Smooth muscle cell of the brain vasculature (primary cell): ENCODE measurements at places on chromosomes 5 and 9.

GRCh38 chr9:115690786-115691496 is 462.6 kb upstream of the PAPPA start:
- DNase-seq = no peak

- DNase-seq = no peak
Measured at GRCh38 chr5:30693326-30693725, 500.2 kb upstream of the CDH6 start.

- DNase-seq = no peak
Measured at GRCh38 chr9:114774524-114774923, 31.3 kb downstream of the TNFSF15 start.

DNA sequence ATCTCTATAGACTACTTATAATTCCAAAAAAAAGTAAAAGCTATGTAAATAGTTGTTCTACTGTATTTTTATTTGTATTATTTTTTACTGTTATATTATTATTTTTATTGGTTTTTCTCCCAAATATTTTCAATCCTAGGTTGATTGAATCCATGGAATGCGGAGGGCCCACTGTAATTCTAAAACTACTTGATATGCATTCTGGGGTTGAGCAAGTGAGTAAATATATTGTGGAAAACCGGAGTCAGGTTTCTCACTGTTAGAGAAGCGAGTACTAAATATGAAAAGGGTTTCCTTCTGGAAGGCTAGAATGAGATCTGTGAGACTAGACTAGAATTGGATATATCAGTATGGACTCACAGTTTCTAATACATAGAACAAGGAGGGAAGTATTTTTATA is 66.5 kb downstream of the FBXW11 start:
- DNase-seq = no peak

DNA sequence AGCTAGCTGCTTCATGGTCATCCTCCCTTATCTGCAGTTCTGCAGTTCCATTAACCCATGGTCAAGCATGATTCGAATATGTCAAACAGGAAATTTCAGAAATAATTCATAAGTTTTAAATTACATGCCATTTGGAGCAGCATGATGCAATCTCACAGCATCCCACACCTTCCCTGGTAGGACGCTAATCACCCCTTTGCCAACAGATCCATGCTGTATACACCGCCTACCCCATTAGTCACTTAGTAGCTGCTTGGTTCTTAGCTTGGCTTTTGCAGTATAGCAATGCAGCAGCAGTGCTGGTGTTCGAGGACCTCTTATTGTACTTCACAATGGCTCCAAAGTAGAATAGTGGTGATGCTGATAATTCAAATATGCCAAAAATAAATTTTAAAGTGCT is 739.7 kb upstream of the CDH9 start:
- no peak for DNase-seq

DNA sequence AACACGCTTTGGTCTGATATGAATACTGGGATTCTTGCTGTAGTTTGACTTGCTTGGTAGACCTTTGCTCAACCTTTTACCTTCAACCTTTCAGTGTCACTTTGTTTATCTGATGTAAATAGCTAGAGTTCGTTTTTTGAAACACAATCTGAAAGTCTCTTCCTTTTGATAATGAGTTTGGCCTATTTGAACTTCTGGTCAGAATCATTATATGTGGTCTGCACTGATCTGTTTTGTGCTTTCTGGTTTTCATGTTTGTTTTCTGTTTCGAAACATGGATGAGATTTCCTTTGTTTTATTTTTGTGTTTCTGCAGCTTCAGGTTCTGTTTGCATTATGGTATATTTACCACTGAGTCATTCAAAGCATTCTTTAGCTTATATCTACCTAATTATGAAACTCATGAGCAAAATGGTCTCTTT is 217.5 kb downstream of the GABBR2 start:
- no peak for DNase-seq

GRCh38 chr9:35659340-35659739 is 1.2 kb downstream of the CCDC107 start:
- DNase-seq = no peak

DNA sequence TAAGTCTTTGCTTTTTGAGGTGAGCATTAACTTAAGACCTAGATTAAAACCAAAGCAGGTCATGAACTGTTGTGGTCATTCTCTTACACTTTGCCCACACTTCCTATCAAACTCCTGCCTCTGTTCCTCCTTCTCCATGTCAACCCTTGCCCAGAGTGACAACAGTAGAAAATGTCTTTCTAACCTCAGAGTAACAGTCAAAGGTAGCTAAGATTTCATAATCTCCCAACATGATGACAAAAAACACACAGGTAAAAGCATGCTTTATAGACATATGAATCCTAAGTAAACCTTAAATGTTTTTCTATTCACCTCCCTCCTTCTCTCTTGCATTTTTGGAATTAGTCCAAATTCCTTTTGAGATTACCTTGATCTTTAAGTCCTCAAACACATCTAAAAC is 422.3 kb downstream of the SPATA31D1 start:
- no peak for DNase-seq

- DNase-seq = no peak
Measured at GRCh38 chr5:135502836-135503520, 32.8 kb downstream of the NEUROG1 start.

- no peak for DNase-seq
Measured at GRCh38 chr5:123273984-123274383, 149.2 kb downstream of the CEP120 start.

DNA sequence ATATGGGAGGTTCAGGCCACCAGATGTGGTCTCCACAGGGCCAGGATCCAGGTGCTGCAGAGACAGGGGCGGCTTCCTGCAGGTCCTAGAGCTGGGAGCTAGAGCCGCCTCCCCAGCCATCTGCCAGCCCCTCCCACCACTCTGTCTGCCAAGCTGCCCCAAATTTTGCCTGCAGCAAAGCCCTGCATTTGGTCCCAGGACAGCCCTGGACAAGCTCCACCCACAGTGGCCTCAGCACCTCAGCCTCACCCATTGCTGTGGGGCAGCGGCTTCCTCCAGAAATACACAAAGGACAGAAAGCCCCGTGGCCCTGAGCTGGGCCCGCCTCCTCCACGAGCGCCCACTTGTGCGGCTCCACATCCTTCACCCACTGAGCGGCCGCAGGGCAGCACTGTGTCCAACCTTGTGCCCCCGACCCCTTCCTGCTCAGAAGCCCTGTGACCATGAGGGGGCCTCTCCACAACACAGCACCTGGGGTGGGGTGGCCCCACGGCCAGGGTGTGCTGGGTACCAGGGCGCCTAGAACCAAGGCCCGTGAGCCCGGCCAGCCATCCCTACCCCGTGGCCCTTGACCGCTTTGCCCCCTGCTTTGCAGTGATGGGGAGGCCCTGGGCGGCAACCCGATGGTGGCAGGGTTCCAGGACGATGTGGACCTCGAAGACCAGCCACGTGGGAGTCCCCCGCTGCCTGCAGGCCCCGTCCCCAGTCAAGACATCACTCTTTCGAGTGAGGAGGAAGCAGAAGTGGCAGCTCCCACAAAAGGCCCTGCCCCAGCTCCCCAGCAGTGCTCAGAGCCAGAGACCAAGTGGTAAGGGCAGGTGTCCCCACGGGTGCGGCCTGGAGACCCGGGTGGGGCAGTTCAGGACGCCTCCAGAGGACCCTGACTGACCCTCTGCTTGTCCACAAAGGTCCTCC is 3.7 kb upstream of the AJM1 start:
- DNase-seq = no peak

GRCh38 chr5:103228061-103228460 is 30.5 kb upstream of the MACIR start:
- no peak for DNase-seq

DNA sequence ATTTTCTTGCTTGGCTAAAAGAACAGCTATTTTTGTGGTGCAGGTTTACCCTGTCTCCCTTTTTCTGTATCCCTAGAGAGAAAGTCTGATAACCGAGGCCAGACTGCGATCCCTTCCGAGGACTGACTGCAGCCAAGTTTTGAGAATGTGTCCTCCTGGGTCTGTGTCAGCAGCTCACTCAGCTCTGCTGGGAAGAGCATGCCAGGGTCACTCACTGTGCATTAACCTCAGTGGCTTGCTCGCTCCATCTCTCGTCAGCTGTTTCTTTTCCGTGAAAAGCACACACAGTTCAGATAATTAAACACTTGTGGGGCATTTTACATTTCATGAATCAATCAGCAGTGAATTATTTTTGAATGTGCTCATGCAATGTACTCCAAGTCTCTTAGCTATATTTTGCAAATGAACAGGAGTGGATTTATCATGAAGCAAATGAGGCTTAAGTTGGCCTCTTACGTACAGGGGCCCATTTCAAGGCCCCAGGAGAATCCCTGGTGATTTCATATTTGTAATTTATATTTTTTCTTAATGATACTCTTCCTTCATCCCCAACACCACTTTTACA is 252.1 kb downstream of the SMARCA2 start:
- no peak for DNase-seq

DNA sequence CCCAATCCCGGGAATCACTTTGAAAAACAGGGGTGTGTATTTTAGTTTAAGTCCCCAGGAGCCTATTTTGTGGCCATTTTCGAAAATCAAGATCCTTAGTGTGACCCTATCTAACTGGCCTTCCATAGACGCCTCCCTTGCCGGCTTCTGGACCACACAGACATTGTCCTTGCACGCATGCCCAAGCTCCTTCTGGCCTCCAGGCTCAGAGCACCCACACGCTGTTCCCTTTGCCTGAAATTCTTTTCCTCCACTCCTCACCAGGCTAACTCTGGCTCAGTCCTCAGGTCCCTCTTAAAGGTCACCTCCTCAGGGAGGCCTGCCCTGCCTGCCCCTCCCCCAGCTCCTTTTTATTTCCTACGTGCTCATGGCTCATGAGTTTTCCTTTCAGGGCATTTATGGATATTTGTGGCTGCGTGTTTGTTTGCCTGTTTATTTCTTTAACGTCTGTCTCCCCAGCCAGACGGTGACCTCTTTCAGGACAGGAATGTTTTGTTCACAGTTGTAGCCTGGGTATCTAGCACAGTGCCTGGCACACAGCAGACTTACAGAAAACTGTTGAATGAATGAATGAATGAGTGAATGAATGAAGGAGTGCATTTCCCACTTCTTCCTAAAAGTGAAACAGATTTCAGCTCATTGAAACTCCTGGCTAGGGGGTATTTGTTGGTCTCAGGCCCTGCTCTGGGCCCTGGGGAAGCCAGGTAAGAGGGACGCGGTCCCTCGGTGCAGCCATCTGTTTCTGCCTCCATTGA is 79.1 kb upstream of the IER5L start:
- DNase-seq = no peak

DNA sequence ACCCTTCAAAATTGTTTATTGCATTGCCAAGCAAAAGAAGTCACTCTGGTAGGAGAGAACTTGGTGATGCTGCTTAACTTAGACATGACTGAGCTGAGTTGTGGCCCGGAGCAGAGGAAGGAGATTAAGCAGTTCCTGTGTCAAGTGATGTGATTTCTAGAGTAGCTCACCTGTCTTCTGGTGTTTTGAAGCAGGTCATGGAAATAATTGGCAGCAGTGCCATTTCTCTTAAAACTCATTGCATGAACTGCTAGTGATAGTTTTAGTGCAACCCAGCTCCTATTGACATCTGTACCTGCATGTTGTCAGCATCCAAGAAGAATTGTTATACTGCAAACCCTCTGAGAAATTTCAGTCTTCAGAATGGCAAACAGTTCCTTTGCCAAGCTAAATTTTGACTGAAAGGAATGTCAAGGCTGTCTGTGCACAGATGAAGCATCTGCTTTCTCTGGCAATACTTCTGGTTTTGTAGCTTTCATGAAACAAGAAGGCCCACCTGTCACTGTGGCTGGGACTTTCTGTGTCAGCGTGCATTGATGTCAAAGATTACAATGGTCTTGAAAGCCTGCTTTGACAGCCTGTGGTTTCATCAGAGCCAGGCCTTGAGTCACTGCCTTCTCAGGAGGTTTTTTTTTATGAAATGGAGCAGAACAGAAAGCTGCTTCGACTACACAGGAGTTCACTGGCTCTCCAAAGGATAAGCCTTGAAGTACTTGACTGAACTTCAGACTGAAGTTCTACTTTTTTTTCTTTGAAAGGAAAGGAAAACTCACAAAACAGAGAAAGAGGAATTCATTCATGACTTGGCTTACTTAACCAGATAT is 90.6 kb downstream of the RALGPS1 start:
- DNase-seq = no peak

GRCh38 chr5:103847060-103847459 is 284.5 kb upstream of the NUDT12 start:
- DNase-seq = no peak

GRCh38 chr9:98584059-98584458 is 124.7 kb downstream of the GABBR2 start:
- DNase-seq = no peak

DNA sequence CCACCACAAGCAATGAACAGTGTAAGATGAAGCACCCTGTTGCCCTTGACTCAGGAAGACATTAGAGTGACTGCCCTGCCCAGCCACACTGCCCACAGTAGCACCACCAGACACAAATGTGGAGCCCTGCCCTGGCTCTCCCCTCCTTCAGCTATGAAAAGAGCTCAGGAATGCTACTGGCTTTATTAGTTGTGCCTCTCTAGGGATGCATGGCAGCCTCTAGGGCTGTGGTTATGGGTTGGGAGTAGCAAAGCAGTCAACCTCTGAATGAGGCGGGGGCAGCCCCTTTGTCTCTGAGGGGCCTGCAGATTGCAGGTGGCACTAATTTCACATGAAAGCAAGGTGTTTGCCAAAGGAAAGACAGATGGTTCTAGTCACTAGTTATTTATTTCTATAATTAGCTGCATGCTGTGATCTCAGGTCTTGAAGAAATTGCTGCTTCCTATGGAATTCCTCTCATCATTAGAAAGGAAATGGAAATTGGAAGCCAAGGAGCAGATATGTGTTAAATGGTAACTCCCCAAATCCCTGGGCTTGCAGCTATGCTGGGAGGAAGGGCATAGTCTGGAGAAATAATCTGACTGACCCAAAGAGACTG is 259.4 kb downstream of the TLR4 start:
- DNase-seq = no peak

- DNase-seq = no peak
Measured at GRCh38 chr9:18976709-18977531, 56.1 kb downstream of the SAXO1 start.

- no peak for DNase-seq
Measured at GRCh38 chr9:40925149-40925548, 203.3 kb downstream of the FOXD4L6 start.

GRCh38 chr5:139246394-139246793 is 47.1 kb upstream of the MATR3 start:
- DNase-seq = no peak

DNA sequence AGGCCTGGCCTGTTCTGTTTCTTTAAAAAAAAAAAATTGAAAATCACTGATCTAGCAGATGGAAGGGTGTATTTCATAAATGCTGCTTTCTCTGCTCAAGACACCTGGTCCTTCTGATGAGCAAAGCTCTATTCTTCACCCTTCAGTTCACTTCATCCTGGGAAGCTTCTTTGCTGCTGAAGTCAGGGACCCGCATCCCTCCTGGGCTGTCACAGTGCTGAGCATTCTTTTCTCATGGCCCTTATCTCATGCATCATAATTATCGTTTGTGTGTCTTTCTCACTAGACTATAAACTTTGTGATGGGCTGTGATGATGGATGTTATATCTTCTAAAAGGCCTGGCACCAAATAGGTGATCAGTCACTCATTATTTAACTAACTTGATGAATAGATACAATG is 461.0 kb downstream of the GADD45G start:
- no peak for DNase-seq

- DNase-seq = no peak
Measured at GRCh38 chr9:131798246-131798645, 58.4 kb upstream of the RAPGEF1 start.

GRCh38 chr9:95678759-95679158 is 162.0 kb upstream of the PTCH1 start:
- no peak for DNase-seq

- no peak for DNase-seq
Measured at GRCh38 chr5:67014957-67015400, 181.6 kb downstream of the CD180 start.
